ENCODE measurements at places on chromosomes 3 and 15.

DNA sequence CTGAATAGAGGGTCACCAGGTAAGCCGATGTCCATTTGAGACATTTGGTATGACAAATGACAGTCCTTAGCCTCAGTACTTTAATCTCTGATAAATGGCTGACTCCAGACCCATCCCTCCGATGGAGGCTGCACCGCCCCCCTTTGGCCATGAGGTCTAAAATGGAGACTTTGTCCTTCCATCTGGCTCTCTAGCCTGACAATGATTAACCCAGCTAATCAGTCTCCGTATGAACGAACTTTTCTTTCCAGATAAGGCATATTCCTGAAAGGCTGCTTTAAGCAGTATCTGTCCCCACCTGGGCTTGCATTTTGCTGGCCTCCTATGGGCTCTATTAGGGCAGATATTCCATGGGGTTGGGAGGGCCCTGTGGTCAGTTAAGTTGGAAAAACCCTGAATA, 10.8 kb upstream of the MYZAP start:
- no peak for DNase-seq

DNA sequence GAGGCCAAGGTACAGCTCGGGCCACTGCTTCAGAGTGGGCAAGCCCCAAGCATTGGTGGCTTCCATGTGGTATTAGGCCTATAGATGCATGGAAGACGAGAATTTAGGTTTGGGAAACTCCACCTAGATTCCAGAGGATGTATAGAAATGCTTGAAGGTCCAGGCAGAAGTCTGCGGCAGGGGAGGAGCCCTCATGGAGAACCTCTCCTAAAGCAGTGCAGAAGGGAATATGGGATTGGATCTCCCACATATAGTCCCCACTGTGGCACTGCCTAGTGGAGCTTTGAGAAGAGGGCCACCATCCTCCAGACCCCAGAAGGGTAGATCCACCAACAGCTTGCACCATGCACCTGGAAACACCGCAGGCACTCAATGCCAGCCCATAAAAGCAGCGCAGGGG, 48.1 kb upstream of the XXYLT1 start:
- no peak for DNase-seq

DNA sequence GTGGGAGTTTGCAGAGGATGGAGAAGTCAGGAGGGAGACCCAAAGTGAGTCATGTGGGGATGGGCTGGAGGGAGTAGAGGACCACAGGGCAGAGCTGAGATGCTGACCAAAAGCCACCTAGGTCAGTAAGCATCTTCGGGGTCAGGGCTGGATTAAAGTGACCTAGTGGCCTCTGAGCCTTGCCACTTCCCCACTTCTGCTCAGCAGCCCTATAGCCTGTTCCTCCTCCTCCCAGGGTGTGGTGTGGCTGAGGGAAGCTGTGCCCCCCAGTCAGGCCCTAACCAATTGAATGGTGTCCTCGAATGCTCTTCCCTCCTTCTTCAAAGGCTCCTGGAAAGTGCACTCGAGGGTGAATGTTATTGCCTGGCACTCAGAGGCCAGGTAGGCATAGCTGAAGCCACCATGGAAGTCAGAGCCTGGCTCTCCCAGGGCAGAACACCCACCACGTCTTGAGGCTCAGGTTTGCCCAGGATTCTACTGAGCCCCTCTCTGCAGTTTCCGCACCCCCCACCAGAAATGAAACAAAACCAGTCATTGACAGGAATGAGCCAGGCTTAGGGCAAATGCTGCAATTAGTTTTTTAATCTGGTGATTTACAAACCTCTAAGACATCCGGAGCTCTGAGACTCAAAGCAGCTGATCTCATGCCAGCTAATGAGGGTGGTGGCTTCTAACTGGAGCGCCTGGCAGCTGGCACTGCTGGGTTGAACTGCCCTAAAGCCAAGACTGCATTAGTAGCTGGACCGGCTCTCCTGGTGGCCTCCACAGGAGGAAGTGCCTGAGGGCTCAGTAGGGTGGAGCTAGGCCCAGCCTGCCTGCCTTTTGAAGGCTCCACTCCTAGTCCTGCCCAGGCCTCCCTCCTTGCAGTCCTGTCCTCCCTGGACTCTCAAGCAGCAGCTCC, 26.0 kb upstream of the VIPR1 start:
- DNase-seq, result no peak

- DNase-seq, result no peak
Measured at GRCh38 chr3:117705011-117705410, 995.4 kb downstream of the TUSC7 start.

Data from stimulated activated CD4-positive, alpha-beta T cell treated with anti-CD3 and anti-CD28 coated beads, Interleukin-4, amount 100 ng/mL, for 1 hour (primary cell).